Renal cortex interstitium (tissue), 15 donors: ENCODE measurements at places on chromosomes 7 and 10. TPM values are rescaled to one million over a fixed set of nuclear protein-coding genes. Genes with fewer than 3 reads are reported as not detected.

DNA sequence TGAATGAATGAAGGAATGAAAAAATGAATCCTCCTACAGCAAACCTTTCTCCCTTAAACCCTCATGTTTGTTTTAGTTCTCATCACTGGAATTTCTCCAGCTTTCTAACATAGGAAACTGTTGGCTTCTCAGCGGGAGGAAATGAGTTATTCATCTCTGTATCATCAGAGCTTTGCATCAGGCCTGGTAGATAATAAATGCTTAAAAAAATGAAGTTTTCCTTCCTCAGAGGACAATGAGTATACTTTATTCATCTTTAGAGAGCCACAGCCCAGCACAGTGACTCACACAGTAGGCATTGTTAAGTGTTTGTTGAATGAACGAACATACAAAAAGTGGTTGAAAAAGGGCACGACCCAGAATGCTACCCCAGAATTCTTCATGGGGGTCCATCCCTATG, 62.6 kb downstream of the COL13A1 start:
- DNase-seq: no peak

DNA sequence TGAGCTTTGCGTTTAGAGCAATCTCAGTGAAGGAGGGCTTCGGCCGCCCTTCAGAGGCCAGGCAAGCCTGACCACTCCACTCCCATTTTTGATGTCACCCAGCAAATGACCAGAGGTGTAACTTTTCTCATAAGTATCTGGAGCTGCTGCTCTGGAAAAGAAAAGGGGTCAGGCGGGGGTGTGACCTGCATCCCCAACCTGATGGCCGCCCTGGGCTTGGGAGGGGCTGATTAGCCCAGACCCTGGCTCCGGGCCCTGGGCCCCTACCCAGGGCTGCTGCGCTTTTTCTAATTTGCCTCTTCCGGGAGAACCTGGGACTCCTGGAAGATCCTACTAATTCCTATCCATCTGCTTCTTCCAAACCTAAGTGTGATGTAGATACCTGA, 9.6 kb upstream of the EBF3 start:
- no peak for DNase-seq

DNA sequence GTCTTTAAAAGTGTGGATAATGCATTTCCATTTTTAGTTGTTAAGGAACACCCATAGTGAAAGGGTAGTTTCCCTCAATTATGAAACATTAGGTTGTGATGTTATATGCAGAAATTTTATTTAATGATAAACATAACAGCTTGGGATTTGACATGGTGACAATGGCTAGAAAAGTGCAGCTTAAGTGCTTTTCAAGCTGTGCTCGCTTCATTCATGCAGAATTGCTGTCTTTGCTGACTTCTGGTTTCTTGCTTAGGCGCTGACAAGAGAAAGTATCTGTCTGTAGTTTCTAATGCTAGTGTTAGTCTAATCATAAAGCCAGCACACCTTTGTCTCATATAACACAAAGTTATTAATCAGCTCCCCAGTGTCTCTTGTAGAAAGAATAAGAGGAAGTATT, 170.0 kb downstream of the ARL5B start:
- DNase-seq: no peak

TMEM229A gene
- polyA plus RNA-seq: 0.12 TPM

DNA sequence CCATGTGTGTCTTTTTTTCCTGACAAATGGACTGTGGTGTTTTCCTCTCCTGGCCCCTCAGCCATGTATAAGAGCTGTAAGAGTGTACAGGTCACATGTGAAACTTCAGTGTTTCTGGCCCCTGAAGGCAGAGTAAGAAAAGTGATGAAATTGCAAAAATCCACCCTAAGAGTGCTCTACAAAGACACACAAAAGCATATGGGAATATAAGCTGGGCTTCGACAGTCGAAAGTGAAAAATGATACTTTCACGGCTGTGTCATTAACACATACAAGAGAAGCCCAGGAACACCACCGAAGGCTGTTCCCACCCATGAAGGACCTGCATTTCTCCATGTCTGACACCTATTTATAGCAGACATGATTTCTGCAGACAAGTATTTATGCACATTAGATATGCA, 192.2 kb downstream of the PARD3 start:
- DNase-seq: no peak

GNAT3 gene
- polyA plus RNA-seq: not detected

SFTPA1 gene
- polyA plus RNA-seq: not detected

ZCCHC24 gene
- polyA plus RNA-seq: 27.9 TPM

DNA sequence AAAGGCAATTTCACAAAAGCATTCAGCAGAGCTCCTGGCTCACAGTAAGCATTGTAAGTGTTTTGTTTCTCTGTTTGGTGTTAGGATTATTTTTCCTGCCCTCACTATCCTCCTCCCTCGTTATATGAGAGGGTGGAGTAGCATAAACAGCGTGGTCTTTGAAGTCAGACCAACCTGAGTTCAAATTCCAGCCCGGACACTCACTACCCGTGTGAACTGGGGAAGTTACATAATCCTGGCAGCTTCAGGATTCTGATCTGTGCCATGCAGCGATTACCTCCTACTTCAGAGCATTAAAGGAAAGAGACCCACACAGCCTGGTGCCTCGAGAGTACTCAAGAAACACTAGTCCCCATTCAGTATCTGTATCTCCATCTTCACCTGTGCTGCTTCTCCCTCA, 386.5 kb downstream of the INHBA start:
- no peak for DNase-seq

DNA sequence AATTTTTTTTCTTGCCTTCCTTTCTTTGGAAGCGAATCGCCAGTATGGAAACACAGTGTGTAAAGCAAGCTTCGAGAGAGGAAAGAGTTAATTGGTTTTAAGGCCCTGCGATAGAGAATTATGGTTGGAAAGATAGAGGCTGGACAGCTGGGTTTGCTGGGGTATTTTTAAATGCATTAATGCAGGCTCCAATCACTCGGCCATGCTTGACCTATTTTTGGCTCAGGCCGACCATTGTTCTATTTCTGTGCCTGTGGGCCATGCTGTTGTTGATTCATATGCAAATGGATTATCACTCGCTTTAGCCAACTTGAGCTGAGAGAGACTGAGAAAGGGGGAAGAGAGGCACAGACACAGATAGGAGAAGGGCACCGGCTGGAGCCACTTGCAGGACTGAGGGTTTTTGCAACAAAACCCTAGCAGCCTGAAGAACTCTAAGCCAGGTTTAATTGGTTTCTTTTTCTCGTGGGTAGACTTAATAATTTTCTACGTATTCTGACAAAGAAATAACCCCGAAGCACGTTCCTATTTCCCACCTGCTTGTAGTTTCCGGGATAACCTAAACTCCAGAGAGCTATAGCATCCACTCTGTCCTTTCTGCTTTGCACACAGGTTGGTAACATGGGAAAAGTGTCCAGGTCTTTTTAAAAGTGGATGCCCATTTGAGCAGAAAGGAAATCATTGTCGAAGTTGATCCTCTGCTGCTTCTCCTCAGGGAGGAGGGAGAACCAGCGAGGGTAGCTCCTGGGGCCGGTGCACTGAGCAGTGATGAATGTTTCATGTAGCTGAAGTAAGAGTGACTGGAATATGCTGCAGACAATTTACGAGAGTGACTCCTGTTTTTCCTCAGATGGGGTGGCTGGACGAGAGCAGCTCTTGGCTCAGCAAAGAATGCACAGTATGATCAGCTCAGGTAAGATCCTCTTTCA, at the start of gene HDAC9:
HDAC9 (plus strand) TSS at position 338 of the 929 bp plus-strand sequence; CDS start at position 892, 554 bp downstream.
- no peak for DNase-seq

GRCh38 chr7:6612819-6613218, 2.6 kb upstream of the ZNF853 start:
- DNase-seq: no peak

- peak; percentile 33 for DNase-seq
Measured at GRCh38 chr10:79562135-79562756, 2.0 kb upstream of the SFTPA2 start.

DNA sequence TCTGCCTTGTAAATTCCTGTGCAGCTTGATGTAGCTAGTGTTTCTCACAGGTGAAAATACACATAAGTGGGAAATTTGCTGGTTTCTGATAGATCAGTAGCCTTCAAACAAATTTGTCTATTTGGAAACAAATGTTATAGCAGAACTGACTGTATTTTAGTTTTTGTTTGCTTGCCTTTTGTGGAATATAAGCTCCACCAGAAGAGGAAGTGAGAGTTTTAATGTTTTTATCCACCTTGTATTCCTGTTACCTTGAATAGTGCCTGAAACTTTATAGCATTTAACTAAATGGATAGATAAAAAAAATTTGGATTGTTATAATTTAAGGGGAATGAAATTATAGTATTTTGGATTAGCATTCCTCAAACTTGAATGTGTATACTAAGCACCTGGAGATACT, 9.8 kb downstream of the WAC start:
- no peak for DNase-seq
